Spinal cord (tissue), 10 donors: ENCODE measurements at places on chromosomes 13 and 19. TPM values are rescaled to one million over a fixed set of nuclear protein-coding genes. Genes with fewer than 3 reads are reported as not detected.
A peak's percentile ranks its signal among the peaks of the same experiment; 100 is the strongest.

DNA sequence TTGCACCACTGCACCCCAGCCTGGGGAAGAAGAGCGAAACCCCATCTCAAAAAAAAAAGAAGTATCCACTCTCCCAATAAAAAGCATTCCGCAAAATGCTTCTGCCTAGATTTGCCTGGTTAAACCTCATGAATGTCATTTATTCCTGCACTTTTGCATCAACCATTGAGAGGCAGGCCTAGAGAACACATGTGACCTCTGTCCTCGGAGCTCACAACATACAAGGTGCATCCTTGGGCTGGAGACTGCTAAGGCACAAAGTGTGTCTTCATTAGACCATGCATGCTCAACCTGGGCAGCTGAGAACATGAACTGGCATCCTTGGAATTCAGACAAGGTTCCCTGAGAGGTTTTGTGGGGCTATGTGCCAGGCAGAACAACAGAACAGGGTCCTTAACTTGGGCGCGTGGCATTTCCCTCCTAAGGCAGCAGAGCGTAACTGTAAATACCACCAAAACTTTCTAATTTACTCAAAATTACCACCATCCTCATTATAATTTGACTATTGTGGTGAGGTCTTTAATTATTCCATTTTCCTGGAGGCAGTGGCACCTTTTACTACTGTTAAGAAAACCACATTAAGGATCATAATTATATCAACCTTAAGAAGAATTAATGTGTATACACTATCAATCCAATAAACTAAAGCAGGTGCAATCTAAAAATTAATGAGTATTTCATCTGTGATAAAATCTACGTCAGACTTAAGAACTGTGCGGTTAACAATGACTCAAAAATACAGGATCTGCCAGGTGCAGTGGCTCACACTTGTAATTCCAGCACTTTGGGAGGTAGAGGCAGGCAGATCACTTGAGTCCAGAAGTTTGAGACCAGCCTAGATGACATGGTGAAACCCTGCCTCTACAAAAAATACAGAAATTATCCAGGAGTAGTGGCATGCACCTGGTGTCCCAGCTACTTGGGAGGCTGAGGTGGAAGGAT is 13.8 kb downstream of the RCBTB1 start:
- no peak overlapping the region for H3K4me3 ChIP-seq
- H3K4me1 ChIP-seq: no peaks in the 10 kb centered on the region
- no peaks in the 10 kb centered on the region for H3K27me3 ChIP-seq
- no peak for DNase-seq

CAPS gene
- total RNA-seq: 15.3 TPM

- peaks cover 13% of the 10 kb centered on the region for H3K27me3 ChIP-seq
- H3K27ac ChIP-seq: no peak overlapping the region
- H3K4me3 ChIP-seq: no peak overlapping the region
- H3K4me1 ChIP-seq: peaks cover 6% of the 10 kb centered on the region
- DNase-seq: no peak
- H3K36me3 ChIP-seq: no peaks in the 10 kb centered on the region
Measured at GRCh38 chr13:25044071-25044470, 51.9 kb upstream of the PABPC3 start.

DNA sequence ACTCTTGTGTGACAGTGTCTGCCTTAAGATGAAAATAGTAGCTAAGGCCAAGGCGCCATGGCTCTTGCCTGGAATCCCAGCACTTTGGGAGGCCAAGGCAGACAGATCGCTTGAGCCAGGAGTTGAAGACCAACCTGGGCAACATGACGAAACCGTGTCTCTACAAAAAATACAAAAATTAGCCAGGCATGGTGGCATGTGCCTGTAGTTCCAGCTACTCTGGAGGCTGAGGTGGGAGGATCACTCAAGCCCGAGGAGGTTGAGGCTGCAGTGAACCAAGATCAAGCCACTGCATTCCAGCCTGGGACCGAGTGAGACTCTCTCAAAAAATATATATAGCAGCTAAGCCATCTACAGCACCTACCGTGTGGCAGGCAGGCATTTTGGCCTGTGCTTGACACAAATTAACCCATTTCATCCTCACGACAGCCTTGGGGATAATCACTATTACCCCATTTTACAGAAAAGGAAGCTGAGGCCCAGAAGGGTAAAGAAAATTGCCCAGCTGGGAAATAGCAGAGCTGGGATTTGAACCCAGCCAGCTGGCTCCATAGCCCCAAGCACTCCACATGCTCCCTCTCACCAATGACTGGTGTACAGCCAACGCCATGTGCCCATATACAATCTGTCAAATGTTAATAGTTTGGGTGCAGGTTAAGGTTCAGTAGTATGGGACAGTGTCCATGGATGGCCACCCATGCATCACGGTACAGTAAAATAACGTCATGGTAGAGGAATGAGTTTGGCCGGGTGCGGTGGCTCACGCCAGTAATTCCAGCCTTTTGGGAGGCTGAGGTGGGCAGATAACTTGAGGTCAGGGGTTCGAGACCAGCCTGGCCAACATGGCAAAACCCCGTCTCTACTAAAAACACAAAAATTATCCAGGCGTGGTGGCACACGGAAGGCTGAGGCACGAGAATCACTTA is 3.1 kb downstream of the SLC1A5 start:
- no peak overlapping the region for H3K4me3 ChIP-seq
- no peak for DNase-seq
- no peaks in the 10 kb centered on the region for H3K36me3 ChIP-seq
- peak overlapping the region; percentile 47 for H3K27ac ChIP-seq
- H3K4me1 ChIP-seq: peaks cover 50% of the 10 kb centered on the region
- H3K27me3 ChIP-seq: peaks cover 25% of the 10 kb centered on the region

GRCh38 chr13:37187105-37187504 is 81.6 kb upstream of the CSNK1A1L start:
- no peak overlapping the region for H3K27ac ChIP-seq
- H3K4me1 ChIP-seq: no peaks in the 10 kb centered on the region
- no peaks in the 10 kb centered on the region for H3K36me3 ChIP-seq
- H3K27me3 ChIP-seq: no peaks in the 10 kb centered on the region
- DNase-seq: no peak

GRCh38 chr19:41187884-41188279 is 5.1 kb upstream of the CYP2S1 start:
- H3K36me3 ChIP-seq: no peaks in the 10 kb centered on the region
- H3K27ac ChIP-seq: no peak overlapping the region
- H3K27me3 ChIP-seq: peaks cover 15% of the 10 kb centered on the region
- no peak overlapping the region for H3K4me3 ChIP-seq
- DNase-seq: no peak
- peaks cover 2% of the 10 kb centered on the region for H3K4me1 ChIP-seq

ZFP14 gene
- 33.0 TPM for total RNA-seq

DNA sequence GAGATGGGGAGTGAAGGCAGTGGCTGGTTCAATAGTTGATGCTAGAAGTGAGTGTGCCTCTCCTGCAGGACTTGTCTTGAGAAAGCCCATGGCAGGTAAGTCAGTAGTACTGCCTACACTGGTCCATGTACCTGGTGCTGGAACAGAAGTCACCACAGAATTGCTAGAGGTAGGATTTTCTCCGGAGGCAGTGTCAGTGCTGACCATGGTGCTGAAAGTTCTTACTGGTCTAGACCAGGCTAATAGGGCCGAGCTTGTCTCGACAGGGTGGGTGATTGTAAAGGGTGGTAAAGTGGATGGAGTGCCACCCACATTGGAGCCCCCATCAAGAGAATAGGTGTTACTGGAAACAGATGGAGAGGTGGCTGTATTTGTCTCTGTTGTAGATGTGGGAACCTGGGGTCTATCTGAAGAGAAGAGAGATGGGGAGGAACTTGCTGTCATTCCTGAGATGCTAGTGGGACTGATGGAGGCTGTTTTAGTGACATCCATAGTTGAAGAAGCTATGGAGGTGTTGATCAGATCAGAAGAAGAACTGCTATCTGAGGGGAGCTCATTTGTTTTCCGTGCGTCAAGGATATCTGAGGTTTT is 36.6 kb downstream of the MUC16 start:
- no peak for DNase-seq
- no peak overlapping the region for H3K4me3 ChIP-seq
- no peak overlapping the region for H3K27ac ChIP-seq
- no peaks in the 10 kb centered on the region for H3K27me3 ChIP-seq
- H3K4me1 ChIP-seq: no peaks in the 10 kb centered on the region

DNA sequence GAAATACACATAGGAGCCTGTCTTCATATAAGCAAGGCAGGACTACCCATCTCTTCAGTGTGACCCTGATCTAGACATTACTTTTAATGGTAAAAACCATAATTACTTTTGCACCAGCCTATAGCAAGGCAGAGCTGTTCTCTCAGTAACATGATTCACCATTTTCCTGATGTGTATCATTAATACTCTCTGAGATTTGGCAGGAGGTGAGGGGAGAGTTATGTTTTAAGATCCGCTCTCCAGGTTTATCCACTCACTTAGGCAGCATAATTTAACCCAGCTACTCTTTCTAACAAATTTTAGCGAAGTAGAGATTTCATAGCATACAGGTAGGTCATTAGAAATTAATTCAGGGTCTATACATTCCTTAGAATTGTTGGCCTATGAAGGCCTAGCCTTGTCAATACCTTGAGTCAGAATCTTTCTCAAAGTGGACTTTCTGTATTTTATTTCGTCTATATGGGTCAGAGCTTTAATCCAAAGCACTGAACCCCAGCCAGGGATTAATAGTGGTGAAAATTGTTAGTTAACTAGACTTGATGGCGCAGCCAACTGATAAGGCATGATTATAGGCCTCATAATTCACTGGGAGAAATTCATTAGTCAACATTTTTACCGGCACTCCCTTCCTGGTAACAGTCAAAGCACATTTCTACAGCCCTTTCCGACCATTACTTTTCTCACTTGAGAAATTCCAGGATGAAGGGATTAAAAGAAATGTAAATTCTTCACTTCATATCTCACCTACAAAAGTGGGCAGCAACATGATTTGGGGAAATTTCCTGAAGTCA is 955.1 kb downstream of the DIAPH3 start:
- H3K36me3 ChIP-seq: no peaks in the 10 kb centered on the region
- no peak for DNase-seq
- H3K27me3 ChIP-seq: no peaks in the 10 kb centered on the region
- H3K4me3 ChIP-seq: no peak overlapping the region
- no peak overlapping the region for H3K27ac ChIP-seq

- H3K36me3 ChIP-seq: no peaks in the 10 kb centered on the region
- H3K4me1 ChIP-seq: no peaks in the 10 kb centered on the region
- DNase-seq: no peak
- H3K4me3 ChIP-seq: no peak overlapping the region
- H3K27ac ChIP-seq: no peak overlapping the region
- H3K27me3 ChIP-seq: no peaks in the 10 kb centered on the region
Measured at GRCh38 chr13:41915081-41915480, 45.8 kb downstream of the VWA8 start.

CACNG7 gene
- total RNA-seq: 9.7 TPM

DNA sequence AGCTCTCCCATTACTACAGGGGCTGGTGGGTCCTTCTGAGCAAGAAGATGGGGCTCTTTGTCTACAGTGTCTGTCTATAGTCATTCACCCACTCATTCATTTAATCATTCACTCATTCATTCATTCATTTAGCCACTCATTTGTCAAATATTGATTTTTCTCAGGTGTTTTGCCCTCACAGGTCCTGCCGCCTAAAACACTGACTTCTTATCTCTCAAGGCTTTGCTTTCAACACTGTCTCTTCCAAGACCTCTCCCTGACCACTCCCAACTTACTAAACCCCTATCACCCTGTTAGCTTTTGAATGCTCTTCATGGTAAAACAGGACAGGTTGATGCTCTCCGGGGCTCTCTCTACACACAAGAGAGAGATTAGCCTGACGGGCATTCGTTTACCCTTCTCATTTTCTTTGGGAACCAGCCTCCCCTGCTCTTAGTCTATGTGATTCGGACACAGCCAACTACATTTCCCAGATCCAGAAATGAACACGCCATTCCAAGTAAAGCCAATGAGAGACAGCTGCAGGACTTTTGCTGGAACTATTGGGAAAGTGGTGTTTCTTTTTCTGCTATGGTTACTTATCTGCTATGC is 22.7 kb downstream of the FAM187B start:
- H3K27me3 ChIP-seq: no peaks in the 10 kb centered on the region
- no peak for DNase-seq
- no peaks in the 10 kb centered on the region for H3K4me1 ChIP-seq
- no peaks in the 10 kb centered on the region for H3K36me3 ChIP-seq
- H3K27ac ChIP-seq: no peak overlapping the region

MISP3 gene
- total RNA-seq: 5.2 TPM

GRCh38 chr19:43562698-43563241 is 12.6 kb downstream of the XRCC1 start:
- H3K4me1 ChIP-seq: peaks cover 4% of the 10 kb centered on the region
- peaks cover 52% of the 10 kb centered on the region for H3K36me3 ChIP-seq
- DNase-seq: no peak
- H3K4me3 ChIP-seq: no peak overlapping the region
- H3K27me3 ChIP-seq: no peaks in the 10 kb centered on the region

DNA sequence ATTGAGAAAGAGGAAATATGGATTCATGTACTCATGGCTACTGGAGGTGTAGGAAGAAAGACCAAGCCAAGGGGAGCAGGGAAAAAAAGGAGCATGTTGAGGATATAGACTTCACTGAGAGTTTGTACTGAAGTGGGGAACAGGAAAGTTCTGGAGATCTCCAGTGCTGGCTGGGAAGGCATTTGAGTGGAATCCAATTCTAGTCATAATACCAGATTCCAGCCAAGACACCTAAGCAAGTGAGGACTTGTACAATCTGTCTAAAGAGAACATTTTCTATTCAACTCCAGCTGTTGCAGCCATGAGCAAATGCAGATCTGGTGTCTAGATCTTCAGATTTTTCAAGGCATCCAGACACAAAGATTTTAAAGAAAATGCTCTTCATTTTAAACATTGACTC is 412.5 kb downstream of the OXGR1 start:
- H3K4me3 ChIP-seq: no peak overlapping the region
- no peak overlapping the region for H3K27ac ChIP-seq
- no peak for DNase-seq
- H3K4me1 ChIP-seq: no peaks in the 10 kb centered on the region
- H3K27me3 ChIP-seq: no peaks in the 10 kb centered on the region
- H3K36me3 ChIP-seq: no peaks in the 10 kb centered on the region

DNA sequence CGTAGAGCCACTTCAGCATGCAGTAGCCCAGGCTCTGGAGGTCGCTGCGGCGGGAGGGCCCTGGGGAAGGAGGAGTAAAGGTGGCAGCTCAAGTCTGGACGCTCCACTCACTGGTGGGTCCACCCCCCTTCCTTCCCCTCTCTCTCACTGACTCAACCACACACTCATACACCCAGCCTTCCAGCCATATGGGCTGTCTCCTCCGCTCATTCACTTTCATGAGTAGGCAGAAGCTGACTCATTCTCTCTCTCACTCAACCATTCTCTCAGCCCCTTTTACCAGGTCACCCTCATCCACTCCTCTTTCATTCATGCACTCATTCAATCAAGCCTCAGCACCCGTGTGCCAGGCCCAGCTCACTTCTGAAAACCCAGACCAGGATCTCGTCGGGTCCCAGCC is 27.5 kb upstream of the SIGLEC11 start:
- H3K36me3 ChIP-seq: peaks cover 72% of the 10 kb centered on the region
- no peak for DNase-seq
- no peak overlapping the region for H3K27ac ChIP-seq
- H3K4me3 ChIP-seq: no peak overlapping the region
